ENCODE measurements at places on chromosomes 5 and 9.

DNA sequence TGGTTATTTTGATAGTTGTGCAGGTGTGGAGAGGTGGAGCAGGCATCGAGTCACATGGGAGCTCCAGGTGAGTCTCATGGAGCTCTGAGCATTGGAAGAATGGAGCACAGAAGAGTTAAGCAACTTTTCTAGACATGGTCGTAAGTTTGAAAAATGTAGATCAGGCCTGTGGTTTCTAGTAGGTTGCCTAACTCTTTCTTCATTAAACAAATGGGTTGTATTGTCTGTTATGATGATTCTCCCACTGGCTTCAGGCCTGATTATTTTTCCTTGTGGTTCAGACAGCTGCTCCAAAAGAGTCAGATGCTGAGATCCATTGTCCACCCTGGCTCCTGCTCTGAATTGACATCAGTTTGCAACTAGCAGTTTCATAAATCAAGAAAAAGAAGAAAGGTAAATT is 80.3 kb upstream of the RPS23 start:
- DNase-seq = no peak

DNA sequence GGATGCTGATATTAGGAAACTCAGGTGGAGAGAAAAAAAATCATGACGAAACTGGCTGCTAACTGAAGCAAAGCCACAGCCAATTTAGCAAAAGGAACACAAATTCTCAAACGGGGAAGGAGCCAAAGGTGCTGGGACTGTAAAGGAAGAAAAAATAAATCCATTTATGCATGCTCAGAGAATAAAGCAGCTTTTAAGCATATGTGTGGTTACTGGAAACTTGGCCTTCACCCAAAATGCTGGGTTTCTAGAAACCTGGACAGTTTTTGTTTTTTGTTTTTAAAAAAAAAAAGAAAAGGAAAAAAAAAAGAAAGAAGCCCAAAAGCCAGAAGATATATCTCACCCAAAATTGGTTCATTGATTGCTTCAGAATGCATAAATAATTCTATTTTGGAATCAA is 8.0 kb downstream of the WHRN start:
- DNase-seq = no peak

GRCh38 chr9:81915801-81916505 is 12.3 kb upstream of the SPATA31D4 start:
- DNase-seq = no peak

DNA sequence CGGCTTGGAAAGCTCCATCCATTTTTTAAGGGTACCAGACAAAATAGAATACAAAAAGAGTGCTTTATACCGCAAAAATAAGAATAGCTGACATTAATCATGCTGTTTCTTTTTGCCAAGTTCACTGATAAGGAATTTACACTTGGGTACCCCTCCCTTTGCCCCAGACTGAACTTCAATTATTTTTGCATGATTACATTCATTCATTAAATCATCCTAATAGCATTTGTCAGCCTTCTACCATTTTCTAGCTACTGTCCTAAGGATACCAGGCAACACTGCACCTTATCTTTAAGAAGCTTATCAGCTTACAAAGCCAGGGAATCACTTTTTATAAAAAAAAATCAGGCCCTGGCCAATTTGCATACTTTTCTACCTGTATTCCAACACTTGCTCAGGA is 48.4 kb downstream of the YIPF5 start:
- DNase-seq = no peak
